Activated CD4-positive, alpha-beta T cell treated with anti-CD3 and anti-CD28 coated beads, Interleukin-2, amount 50 U/mL, for 16 hours (primary cell): ENCODE measurements at places on chromosomes 11 and 22.

DNA sequence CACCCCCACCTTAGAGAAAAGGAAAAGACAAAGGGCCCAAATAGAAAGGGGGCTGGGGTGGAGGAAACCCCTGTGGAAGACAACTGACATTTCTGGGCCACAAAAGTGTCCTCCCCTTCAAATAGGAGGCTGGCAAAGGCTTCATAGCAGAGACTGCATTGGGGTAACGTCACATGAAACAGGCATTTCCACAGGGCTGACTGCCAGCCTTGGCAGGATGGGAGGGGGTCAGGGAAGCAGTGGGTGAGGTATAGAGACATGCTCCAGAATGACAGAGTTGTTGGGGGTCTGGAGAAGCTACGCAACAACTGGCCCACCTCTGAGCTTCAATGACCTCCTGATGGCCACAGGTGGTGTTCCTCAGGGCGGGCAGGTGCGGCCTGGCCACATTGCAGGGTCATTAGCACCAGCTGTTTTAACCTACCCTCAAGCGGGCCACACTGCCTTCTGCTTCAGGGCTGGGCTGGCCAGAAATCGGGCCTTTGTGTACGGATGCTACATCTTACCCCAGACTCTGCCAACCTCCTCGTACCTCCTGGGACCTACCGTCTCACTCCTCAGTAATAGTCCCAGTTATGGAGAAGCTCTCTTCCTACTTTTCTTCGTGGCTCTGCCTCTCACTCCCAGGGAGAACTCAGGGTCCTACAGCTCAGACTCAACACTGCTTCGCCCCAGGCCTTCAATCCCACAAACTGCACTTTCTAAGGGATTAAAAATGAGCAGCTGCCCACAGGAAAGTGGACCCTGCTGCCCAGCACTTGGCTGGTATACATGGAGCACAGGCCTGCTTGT is 160.0 kb upstream of the NCAM1 start:
- no peak for DNase-seq

- no peak for DNase-seq
Measured at GRCh38 chr11:123391646-123392348, 38.3 kb upstream of the GRAMD1B start.

DNA sequence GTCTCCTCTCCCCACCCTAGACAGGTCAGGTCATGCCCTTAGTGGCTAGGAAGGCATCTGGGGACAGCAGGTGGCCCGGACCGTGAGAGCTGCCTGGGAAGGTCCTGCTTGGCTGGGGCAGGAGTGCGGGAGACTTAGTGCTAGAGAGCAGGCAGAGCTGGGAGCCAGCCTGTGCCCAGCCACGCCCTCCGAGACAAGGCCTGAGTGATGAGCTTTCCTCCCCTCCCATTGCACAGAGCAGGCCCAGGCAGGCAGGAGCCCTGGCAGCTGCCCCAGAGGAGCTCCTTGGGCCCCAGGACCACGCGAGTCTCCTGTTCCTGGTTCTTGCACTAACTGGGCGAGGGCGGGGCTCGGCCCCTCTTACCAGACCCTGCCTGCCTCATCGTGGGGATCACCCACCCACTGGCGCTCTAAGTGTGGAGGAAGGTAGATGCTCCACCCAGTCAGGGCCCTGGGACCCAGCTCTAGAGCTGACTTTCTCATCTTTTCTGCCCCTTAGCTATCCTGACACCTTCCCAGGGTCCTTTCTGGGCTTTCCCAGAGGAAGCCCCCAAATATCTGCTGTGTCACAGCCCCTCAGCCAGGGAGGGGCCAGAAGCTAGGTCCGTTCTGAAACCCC is 44.9 kb downstream of the MACROD1 start:
- no peak for DNase-seq

DNA sequence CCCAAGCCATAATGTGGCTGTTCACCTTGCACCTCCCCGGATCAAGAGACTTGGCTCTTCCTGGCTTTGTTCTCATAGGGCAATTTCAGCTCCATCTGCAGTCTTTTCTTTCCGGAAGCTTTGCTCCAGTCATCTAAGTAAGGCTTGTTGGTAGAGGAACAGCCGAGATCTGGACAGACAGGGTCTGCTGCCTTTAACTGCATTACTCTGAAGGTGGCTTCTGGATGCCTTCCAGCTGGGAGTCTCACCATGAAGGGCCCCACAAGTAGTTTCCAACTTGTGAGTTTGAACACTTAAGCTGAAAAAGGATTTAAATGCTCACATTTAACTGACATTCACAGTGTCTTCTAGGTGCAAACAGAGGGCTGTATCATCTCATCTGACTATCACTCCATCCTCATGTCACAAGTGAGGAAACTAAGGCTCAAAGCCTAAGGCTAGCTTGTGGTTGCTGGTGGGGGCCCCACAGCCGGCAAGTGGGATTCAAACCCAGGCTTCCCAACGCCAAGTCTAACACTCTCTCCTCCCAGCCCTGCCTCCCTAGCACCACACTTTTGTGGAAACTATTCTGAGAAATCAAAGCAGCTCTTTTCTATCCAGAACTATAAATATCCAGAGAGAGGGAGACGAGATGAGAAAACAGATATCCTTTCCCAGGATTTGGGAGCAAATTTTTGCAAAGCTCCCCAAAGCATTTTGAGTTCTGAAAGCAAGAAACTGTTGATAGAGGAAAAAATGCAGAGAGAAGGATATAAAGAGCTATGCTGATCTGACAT is 58.4 kb downstream of the GALNT18 start:
- DNase-seq, result no peak

GRCh38 chr11:11978792-11979487 is 29.5 kb downstream of the DKK3 start:
- no peak for DNase-seq

DNA sequence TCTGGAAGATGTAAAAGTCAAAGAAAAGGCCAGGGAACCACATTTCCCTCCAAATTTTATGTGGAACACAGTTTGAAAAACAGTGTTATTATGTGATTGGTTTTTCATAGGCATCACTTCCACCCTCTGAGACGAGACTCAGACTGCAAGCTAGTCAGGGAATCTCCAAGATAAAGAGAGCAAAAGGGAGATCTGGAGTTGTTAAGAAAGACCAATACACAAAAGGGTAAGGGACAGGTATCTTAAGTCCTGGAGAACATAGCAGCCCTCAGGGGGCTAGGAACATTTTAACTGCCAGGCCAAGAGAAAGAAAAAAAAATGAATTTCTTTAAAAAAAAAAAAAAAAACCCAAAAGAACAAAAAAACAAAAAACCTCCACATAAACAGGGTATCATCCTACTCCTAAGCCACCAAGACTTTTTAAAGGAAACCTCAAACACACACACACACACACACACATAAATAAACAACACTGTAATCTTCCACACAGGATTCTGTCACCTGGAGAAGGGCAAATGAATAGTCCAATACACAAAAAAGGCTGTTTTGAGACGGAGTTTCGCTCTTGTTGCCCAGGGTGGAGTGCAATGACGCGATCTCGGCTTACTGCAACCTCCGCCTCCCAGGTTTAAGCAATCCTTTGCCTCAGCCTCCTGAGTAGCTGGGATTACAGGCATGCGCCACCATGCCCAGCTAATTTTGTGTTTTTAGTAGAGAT is 44.5 kb downstream of the CELF1 start:
- DNase-seq, result no peak

DNA sequence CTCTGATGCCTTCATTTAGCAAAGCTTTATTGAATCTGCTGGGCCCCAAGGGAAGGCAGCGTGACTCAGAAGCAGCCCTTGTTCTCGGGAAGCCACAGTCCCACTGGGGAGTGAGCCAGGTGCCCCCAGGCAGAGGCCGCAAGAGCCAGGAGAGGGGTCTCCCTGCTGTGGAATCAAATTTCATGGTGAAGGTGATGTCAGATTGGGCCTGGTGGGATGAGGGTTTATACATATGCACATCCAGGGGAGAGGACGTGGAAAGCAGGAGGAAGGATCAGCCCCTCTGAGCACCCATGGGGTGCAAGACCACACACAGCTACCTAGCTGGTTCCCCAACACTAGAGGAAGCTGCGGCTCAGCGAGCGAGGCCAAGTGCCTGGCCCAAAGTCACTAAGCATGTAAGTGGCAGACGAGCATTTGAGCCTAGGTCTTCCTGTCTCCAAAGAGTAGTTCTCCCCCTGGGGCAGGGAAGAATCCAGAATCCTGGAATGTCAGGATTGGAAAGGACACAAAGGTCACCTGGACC is 2.0 kb downstream of the SYNGR1 start:
- DNase-seq, result no peak

GRCh38 chr11:108199446-108200321 is 22.8 kb downstream of the NPAT start:
- DNase-seq, result peak; percentile 80

DNA sequence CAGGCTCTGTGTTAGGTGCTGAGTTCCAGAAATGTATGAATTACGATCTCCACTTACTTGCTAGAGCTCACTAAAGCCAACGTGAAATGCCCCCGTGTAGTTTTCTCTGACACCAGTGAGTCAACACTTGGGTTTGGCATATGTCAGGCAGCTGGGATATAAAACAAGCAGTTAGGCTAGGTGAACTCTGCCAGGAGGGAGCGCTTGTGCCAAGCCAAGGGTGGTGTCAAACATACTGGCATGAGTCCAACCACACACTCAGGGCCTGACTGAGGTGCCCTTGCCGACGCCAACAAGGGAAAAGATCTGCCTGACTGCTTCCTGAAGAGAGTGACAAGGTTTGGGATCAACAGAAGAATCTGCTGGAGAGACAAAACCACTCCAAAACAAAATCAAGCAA is 167.8 kb upstream of the NARS2 start:
- DNase-seq, result no peak

- no peak for DNase-seq
Measured at GRCh38 chr11:7439746-7440320, 45.5 kb upstream of the OLFML1 start.

- no peak for DNase-seq
Measured at GRCh38 chr11:70675697-70676374, 277.5 kb downstream of the CTTN start.
